ENCODE measurements at places on chromosomes 5 and 9.

- no peak for DNase-seq
Observed at GRCh38 chr5:151522226-151522625, 68.9 kb downstream of the FAT2 start.

- no peak for DNase-seq
Observed at GRCh38 chr5:77925503-77925902, 149.4 kb upstream of the TBCA start.

GRCh38 chr5:175555168-175555785, 76.9 kb downstream of the SFXN1 start:
- DNase-seq, result no peak

GRCh38 chr5:68861099-68861498, 232.7 kb upstream of the SLC30A5 start:
- DNase-seq, result no peak

DNA sequence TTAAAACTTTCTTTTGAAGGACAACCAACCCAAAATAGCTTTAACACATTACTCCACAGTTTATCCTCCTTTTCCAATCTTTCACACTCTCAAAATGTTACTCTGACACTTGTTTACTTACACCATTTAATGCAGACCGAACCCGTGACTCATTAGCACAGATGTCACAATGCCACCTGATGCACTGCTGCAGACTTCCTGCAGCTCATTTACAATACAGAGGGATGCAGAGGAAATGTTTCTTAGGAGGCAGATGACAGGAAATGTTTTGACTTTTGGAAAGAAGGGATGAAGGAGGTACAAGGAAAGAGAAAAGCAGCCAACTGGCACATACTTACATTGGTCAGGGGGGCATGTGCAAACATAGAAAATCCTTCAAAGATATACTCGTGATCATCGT, 39.0 kb downstream of the DROSHA start:
- no peak for DNase-seq

DNA sequence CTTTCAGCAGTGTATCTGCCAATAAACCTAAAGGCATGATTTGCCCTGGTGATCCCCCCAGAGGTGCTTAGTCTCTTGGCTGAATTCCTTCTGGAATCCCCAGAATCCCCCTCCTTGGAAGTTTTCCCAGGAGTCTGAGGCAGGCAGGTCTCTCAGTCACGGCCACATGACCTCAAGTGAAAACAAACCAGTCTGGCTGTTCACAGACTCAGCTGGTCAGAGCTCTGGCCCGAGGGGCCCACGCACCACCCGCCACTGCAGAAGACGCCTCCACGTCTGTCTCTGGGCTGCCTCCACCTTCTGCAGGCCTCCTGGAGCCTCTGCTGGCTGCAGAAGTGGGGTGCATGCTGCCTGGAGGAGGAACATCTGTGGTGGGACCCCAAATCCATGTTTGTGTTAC, 52.5 kb downstream of the HRH2 start:
- no peak for DNase-seq

- DNase-seq, result no peak
Observed at GRCh38 chr9:97441729-97442128, 29.8 kb downstream of the TDRD7 start.

DNA sequence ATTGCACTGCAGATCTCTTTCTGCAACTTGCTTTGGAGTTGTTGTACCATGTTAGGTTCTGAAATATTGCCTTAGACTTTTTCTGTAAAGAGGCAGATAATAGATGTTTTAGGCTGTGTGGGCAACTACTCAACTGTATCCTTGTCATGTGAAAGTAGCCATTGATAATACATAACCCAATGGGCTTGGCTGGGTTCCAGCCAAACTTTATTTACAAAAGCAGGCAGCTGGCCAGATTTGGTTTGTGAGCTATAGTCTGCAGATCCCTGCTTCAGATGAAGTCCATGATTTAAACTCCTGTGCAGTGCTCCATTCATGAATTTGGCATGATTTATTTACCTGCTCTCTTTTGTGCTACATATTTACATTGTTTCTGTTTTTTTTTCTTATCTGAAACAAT, 300.4 kb downstream of the IRX2 start:
- DNase-seq, result no peak

DNA sequence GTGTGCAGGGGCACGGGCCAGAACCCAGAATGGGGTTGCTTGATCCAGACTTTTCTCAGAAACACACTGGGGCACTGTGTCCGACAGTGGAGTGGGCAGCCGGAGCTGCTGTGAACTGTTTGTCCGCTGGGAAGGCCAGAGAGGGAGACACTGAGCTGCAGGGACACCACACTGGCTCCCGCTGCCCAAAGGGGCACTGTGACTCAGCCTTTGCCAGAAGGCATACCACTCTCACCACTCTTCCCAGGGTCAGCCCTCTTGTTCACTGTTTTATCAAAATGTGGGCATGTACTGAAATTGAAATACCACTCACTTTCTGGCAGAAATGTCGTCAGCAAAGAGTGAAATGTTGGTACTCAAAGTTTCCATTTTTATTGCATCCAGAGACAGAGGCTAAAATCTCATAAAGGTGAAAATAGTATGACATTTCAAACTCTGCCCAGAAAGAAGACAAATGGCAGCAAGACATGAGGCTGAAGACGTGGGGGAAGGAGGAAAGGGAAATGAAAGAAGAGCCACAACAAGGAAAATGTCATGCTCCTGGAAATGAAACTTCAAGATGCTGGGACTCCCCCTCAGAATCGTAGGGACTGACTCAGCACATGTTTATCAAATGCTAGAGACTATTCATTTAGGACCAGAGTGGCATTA, 4.5 kb upstream of the IL7R start:
- DNase-seq, result no peak

DNA sequence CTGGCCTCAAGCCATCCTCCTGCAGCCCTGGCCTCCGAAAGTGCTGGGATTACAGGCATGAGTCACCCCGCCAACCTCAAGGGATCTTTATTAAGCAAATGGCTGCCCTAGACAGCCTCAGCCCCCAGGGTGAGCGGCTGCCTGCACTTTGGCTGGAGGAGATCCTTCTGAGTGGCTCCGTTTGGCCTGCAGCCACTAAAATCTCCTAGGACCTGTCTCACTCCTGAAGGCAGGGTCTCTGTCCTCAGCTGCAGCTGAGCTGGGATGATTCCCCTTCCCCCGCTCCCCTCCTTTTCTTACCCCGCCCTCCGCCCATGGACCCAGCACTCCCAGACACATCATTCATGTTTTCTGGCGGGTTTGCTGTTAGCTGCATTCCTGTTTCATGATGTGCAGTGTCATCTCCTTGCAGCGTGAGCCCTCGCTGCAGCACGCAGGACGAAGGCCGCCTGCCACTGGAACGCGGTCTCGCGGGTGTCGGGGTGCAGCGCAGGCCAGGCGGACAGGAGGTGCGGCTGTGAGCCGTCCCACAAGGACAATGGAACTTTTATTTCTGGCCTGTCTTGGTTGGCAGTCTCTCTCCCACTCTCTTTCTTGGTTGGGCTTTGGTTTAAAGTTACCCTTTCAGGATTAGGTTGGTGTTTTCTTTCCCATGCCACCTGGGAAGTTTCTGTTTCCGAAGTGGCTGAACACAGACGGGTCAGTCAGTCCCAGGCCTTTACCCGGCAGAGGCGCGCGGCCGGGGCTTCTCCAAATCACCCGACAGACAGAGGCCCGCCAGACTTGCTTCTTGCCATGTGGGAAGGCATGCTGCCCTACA, 137.1 kb downstream of the FOXD1 start:
- no peak for DNase-seq

DNA sequence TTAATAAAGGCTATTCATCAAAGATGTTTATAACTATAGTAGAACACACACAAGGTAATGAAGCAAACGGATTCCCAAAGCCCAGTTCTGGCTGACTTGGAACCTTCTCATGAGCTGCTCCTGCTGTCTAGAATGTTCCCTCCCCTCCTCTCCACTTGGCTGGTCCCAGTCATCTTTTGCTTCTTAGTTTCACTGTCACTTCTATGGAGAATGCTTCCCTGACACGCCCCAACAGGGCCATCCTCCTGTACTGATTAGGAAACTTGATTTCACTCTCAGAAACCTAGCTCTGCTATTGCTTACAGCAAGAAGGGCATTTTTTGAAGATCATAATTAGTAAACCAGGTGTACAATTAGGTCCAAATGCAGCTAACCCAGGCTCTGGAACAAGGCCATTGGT, 3.2 kb upstream of the RAPGEF1 start:
- no peak for DNase-seq

- DNase-seq, result no peak
Observed at GRCh38 chr9:73026375-73026774, 73.5 kb upstream of the ALDH1A1 start.

GRCh38 chr5:131381021-131381420, 117.2 kb downstream of the CDC42SE2 start:
- no peak for DNase-seq

- no peak for DNase-seq
Observed at GRCh38 chr5:159207222-159207685, 2.1 kb downstream of the RNF145 start.

Data from activated T-cell treated with anti-CD3 and anti-CD28 coated beads for 48 hours (primary cell).